ENCODE measurements at places on chromosomes 6 and 20.

DNA sequence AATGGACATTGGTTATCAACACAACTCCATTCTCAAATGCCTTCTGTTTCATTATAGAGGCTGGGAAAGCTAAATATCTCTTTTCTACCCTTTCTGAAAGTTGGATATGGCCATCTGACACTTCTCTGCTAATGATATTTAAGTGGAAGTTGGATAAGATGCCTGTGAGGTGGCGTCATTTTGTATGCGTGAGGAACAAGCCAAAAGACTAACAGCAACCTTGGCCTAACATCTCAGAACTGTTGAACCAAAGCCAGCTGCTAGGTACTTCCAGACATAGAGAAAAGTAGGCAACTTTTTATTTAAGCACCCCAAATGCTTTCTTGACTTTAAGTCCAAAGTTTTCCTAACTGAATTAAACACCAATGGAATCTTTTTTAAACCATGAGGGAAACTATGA, 708.4 kb downstream of the CD109 start:
- no peak for DNase-seq

GRCh38 chr6:43921548-43922425, 151.8 kb downstream of the VEGFA start:
- DNase-seq: no peak

GRCh38 chr6:15370733-15371671, 125.1 kb downstream of the JARID2 start:
- DNase-seq: no peak

DNA sequence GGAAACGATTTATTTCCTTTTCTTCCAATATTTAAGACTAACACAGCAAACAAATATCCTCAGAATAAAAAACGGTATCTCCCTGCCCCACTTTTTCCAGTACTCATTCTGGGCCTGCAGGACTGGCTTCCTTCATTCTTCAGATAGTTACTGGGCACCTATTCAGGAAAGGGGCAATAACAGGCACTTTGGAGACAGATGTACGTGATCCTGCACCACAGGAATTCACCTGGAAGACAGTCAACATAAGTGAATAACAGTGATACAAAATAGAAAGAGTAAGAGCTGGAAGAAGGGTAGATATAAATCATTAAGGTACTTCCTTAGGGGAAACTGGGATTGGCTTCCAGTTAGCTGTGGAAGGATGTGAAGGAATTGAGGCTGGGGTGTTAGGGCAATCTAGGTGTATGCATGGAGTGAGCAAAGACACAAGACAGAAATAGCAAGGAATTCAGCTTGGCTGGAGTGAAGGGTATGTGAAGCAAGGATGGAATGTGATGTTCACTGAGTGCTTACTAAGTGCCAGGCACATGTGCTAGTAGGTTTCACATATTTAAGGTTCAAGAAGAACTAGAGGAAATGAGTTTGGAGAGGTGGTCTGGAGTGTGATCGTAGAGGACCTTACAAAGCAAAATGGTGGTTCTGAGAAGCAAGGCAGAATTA, 49.3 kb upstream of the FAM83C start:
- no peak for DNase-seq

DNA sequence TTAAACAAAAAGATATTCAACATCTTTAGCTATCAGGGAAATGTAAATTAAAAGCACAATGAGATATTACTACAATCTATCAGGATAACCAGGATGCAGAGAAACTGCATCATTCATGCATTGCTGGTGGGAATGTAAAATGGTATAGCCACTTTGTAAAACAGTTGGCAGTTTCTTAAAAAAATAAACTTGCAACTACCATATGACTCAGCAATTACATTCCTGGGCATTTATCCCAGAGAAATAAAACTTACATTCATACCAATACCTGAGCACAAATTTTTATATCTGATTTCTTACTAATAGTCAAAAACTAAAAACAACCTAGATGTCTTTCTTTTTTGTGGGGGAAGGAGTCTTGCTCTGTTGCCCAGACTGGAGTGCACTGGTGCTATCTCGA, 190.3 kb upstream of the TAB2 start:
- DNase-seq: no peak

DNA sequence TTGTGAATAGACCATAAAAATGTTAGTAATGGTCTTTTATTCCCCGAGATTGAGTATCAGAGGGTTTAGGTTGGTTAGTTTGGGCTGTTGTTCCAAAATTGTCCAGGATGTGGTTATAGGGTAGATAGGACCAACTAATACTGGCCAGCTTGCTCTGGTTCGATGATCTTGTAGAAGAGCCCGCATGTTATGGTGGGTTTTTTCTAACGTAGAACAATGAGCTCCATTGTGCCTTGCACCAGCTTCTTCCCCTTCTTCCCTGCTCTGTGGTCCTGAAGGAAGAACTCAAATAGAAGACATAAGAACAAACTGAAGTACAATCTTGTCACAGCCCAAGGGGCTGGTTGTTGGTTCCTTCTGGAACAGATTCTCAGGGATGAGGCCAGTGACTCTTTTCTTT, 70.5 kb downstream of the RREB1 start:
- no peak for DNase-seq

- DNase-seq: no peak
Measured at GRCh38 chr20:1426231-1426849, 33.5 kb upstream of the FKBP1A start.

DNA sequence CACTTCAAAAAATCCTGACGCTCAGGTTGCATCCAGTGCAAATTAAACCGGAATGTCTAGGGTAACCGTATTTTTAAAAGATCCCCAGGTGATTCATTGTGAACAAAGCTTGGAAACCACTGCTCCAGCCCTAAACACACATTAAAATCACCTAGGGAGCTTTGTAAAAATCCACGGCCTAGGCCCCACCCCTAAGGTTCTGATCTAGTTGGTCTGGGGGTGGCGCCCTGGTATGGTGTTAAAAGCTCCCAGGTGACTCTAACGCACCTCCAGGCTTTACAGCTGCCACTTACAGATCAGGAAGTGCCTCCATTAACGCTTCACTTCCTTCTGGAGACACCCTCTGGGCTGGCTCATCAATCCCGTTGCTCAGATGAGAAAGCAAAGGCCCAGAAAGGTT, 92.2 kb downstream of the GRM4 start:
- DNase-seq: no peak

DNA sequence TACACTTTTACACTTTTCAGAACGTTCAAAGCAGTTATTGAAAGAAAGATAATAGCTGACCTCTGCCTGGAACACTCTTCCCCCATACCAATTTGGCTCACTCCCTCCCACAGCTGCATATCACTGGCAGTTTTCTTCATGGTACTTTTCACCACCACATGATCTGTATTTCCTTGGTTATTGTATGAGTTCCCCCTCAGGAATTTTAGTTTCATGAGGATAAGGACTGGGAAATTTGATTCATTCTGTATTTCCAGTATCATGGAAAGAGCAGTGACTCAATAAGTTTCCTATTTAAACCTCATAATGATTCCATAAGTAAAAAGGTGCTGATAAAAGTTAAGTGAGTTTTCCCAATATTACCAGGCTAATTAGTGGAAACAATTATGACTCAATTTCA, 16.0 kb downstream of the HTR1B start:
- no peak for DNase-seq

GRCh38 chr6:34574647-34575293, 18.6 kb upstream of the SPDEF start:
- no peak for DNase-seq

DNA sequence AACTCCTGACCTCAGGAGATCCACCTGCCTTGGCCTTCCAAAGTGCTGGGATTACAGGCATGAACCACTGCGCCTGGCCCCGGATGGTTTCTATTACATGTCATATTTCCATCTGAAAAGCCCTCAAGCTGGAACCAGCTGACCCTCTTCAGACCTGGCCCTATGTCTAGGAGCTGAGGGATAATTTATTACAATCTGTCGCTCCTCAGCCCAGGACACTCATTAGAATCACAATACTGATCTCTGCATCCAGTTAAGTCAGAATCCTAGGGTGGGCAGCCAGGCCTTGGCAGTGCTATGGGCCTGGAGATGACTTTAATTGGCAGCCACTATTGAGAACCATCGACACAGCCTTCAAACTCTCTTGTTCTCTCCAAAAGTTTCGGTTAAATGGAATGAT, 162.6 kb upstream of the SNX9 start:
- no peak for DNase-seq

DNA sequence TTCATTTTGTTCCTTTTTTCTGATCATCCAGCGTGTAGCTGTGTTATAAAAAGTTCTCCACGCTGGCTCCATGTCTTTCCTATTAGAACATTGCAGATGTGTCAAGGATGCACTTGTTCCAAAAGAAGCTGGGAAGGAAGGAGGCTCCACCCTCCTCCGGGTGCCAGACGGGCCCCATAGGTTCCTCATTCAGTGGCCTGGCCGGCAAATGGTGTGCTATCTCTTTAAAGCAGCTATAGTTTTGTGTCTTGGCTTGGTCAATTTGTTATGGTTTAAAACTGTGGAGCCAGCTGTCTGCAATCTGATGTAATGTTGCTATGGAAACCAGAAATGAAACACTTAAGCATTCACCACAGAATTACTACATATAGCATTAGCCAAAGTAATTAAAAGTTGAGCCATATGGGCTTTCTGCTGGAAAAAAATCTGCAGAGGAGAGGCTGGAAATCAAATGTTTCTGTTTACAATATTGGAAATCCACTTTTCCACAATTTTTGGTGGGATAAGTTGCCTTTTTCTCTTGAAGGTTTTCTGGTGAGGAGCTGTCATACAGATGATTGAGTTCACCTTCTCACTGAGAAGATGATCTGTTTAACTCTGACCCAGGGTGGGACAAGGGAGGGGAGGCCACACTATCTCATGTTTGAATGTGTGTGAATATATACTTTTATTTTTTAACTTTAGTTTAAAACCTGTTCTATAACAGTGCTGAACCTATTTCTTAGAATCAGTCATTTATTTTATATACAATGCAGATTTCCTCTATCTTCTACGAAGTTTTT, 167.4 kb downstream of the SASH1 start:
- DNase-seq: no peak

- no peak for DNase-seq
Measured at GRCh38 chr6:167856999-167857660, 30.4 kb downstream of the AFDN start.

GRCh38 chr20:33835615-33836172, 24.5 kb downstream of the CHMP4B start:
- DNase-seq: no peak

GRCh38 chr6:40860443-40860842, 178.6 kb downstream of the UNC5CL start:
- no peak for DNase-seq

DNA sequence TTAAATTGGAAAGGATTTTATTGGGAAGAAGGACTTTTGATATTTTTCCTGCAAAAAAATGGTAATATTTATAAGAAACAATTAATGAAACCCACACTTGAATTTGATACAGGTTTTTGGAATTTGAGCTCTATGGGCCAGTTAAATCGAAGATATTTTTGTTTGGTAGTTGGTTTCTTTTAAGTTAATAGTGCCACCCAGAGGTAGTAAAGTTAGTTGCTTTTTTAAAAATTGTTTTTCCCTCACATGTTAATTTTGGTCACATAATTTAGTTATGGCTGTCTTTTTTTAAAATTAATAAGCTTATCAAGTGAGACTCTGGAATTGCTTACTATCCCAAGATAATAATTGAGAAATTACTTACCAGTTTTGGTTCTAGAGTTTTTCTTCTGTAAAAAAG, 7.1 kb downstream of the PRIM2 start:
- no peak for DNase-seq

DNA sequence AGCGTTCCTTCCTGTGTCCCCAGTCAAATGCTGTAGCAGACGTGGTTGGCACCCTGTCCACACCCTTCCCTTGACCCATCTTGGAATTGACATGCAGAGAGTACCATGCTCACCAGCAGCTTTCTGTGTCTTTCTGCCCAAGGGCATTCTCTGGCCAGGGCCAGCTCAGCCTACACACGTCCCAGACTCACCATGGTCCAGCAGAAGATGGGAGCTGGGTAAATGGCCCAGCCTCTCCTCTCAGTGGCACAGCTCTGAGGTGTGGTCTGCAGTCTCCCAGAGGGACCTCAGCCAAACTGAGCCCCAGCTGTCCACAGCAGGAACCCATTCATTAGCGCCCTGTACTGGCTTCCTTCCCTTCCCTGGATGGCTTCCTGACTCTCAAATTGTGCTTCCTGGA, 31.1 kb upstream of the BLCAP start:
- no peak for DNase-seq

- DNase-seq: no peak
Measured at GRCh38 chr6:48782225-48782624, 671.2 kb upstream of the PTCHD4 start.

DNA sequence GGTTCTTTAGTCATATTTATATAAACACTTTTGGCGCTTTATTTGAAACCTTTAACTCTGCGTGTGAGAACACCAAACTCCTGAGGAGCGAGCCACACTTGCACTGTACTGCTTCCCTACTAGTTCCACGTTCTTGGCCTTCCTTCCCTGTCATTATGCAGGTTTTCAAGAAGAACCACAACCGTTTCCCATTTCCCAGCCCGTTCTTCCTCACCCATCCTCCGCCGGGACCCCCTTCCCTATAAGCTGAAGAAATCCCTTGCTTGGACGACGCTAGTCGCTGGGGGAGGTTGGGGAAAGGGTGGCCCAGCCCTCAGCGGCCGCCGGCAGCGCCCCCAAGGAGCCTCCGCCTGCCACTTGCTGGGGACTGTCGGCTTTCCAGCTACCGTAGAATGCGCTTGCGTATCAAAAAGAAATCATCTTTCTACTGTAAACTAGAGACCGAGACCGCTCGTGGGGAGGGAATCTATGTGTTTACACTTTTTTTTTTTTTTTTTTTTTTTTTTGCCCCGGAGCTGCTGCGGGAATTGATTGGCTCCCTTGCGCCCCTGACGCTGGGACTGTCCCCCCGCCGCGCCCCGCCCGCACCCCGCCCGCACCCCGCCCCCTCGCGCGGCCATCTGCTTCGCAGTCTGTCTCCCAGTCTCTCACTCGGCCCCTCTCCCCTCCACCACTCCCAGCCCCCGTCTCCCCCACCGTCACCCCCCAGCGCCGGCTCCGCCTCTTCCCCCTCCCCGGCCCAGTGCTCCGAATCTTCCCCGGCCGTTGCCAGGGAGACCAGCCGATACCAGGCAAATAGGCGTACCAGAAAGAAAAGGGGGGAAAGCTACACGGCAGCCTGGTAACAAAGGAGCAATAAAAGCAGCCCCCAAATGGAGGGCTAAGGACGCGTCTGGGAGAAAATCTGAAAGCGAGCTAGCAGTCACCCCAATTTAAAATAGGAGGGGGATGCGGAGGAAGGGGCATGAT, 2.3 kb upstream of the MARCKS start:
- no peak for DNase-seq

GRCh38 chr20:17844133-17844429, 124.5 kb downstream of the SNX5 start:
- no peak for DNase-seq

GRCh38 chr20:58243653-58244410, 15.4 kb upstream of the ANKRD60 start:
- DNase-seq: no peak
